ENCODE measurements at places on chromosomes 12 and 14. TPM values are rescaled to one million over a fixed set of nuclear protein-coding genes. Genes with fewer than 3 reads are reported as not detected.

The GALNT16 gene
- total RNA-seq: 5.2 TPM

The DCD gene
- total RNA-seq: not detected

The TMEM30B gene
- total RNA-seq: 22.6 TPM

The TSPAN8 gene
- total RNA-seq: 2.9 TPM

The ZNF84 gene
- 24.6 TPM for total RNA-seq

The KRAS gene
- total RNA-seq: 9.6 TPM

The KRT77 gene
- 2.5 TPM for total RNA-seq

The PTPN6 gene
- total RNA-seq: 17.4 TPM

Measured in vagina (tissue), 2 donors.